Mesothelial cell of epicardium (in vitro differentiated cells): ENCODE measurements at places on chromosomes 11 and 22. TPM values are rescaled to one million over a fixed set of nuclear protein-coding genes. Genes with fewer than 3 reads are reported as not detected.

Gene HTR3A
- total RNA-seq = not detected in 3 replicates

Gene IFITM1
- 120 to 128 TPM (median 122 TPM) in 3 replicates for total RNA-seq

Gene NOL12
- 23.9 to 25.2 TPM (median 24.8 TPM) in 3 replicates for total RNA-seq

Gene RAG2
- not detected in 3 replicates for total RNA-seq

Gene LMO1
- total RNA-seq = 2.5 to 4.1 TPM (median 3.2 TPM) in 3 replicates

Gene OPCML
- 2.6 to 3.3 TPM (median 3.0 TPM) in 3 replicates for total RNA-seq

DNA sequence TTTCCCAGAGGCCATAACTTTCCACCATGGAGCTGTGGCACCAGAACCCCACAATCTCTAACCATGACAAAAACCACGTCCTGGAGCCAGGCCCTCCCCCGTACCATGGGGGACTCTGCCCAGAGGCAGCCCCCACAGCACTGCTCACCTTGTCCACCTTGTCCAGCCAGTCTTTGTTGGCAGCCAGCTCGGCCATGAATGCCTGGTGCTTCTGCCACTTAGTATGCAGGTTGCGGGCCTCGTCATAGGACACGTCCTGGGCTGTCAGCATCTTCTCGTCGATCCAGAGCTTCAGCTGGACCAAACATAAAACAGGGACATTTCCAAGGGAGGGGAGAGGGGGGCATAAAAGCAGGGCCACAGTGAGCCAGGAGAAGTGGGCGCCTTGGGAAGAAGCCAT, 20.8 kb upstream of the RBM4B start:
- H3K4me3 ChIP-seq = no peak overlapping the region
- peaks cover 38% of the 10 kb centered on the region for H3K36me3 ChIP-seq
- no peak for DNase-seq
- H3K4me1 ChIP-seq = peaks cover 2% of the 10 kb centered on the region

DNA sequence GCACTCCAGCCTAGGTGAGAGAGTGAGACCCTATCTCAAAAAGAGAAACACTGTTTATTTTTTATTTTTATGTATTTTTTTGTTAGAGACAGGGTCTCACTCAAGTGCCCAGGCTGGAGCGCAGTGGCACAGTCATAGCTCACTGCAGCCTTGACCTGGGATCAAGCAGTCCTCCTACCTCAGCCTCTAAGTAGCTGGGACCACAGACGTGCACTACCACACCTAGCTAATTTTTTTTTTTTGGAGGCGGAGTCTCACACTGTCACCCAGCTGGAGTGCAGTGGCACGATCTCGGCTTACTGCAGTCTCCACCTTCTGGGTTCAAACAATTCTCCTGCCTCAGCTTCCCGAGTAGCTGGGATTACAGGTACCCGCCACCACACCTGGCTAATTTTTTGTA, 6.4 kb downstream of the RBX1 start:
- H3K4me1 ChIP-seq = peaks cover 20% of the 10 kb centered on the region
- no peaks in the 10 kb centered on the region for H3K27me3 ChIP-seq
- DNase-seq = no peak
- peaks cover 21% of the 10 kb centered on the region for H3K36me3 ChIP-seq

DNA sequence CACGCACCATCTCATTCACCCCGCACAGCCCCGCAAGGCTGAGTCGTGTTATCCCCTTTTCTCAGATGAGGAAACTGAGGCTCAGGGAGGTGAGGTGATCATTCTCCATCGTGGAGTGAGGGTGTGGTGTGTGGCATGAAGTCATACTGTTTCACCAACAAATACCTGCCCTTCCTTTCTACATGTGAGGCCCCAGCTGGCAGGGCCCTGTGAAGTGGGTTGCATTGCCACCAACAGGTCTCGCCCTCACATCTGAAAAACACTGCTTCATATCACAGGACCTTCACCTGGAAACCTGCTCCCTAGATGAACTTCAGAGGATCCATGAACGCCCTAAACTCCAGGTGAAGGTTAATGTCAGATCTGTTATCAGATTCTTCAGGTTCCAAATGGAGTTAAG, 4.3 kb downstream of the SSTR3 start:
- no peaks in the 10 kb centered on the region for H3K36me3 ChIP-seq
- peaks cover 1% of the 10 kb centered on the region for H3K27me3 ChIP-seq
- no peak overlapping the region for H3K27ac ChIP-seq
- no peak for DNase-seq
- no peak overlapping the region for H3K4me3 ChIP-seq

DNA sequence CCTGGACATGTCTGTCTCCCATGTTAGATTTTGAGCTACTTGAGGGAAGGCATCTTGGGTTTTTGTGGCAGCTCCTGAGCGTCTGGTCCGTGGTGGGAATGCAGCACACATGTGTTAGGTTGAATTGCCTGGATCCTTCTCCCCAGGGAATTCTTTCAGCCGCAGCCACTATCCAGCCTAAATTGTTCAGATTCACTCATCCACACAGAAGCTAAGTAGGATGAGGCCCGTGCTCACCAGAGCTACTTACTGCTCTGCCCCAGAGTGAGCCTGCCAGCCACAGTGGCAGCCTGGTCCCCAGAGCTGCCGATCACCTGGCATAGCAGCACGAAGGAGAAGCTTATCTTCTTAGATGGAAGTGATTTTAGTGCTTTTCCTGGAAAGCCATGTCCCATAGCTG, 34.4 kb upstream of the SORL1-AS1 start:
- DNase-seq = no peak
- peaks cover 9% of the 10 kb centered on the region for H3K4me1 ChIP-seq
- peaks cover 20% of the 10 kb centered on the region for H3K36me3 ChIP-seq
- H3K27me3 ChIP-seq = no peaks in the 10 kb centered on the region

DNA sequence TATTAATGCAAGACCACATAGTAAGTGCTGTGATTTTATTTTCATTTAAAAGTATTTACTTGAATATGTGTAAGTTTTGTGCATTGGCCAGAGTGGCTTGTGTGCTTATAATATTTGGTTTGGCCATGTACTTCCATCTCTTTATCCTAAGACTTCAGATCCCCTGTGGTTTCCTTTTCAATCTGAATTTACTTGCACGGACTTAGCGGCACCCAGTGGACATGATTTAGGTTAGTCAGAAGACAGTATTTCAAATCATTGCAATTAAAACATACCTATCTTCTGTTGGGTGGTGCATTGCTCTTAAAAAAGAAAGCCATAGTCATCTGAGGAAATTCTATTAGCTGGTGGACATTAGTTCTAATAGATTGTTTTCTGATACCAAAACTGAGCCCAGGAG, 30.7 kb downstream of the PIWIL4 start:
- DNase-seq = no peak
- no peak overlapping the region for H3K4me3 ChIP-seq
- H3K27me3 ChIP-seq = no peaks in the 10 kb centered on the region
- peaks cover 30% of the 10 kb centered on the region for H3K36me3 ChIP-seq
- no peak overlapping the region for H3K27ac ChIP-seq
- peaks cover 6% of the 10 kb centered on the region for H3K4me1 ChIP-seq

GRCh38 chr22:44347549-44347948, 34.8 kb upstream of the SHISAL1 start:
- H3K27ac ChIP-seq = no peak overlapping the region
- no peaks in the 10 kb centered on the region for H3K36me3 ChIP-seq
- H3K27me3 ChIP-seq = peaks cover 42% of the 10 kb centered on the region
- H3K4me3 ChIP-seq = no peak overlapping the region
- peaks cover 8% of the 10 kb centered on the region for H3K4me1 ChIP-seq

GRCh38 chr11:117621226-117621625, 175.8 kb downstream of the DSCAML1 start:
- H3K36me3 ChIP-seq = no peaks in the 10 kb centered on the region
- no peak overlapping the region for H3K27ac ChIP-seq
- no peak for DNase-seq
- no peak overlapping the region for H3K4me3 ChIP-seq
- no peaks in the 10 kb centered on the region for H3K4me1 ChIP-seq
- H3K27me3 ChIP-seq = peaks cover 43% of the 10 kb centered on the region

GRCh38 chr11:6911948-6912347, 8.9 kb upstream of the OR2D3 start:
- no peak overlapping the region for H3K27ac ChIP-seq
- no peak overlapping the region for H3K4me3 ChIP-seq
- no peaks in the 10 kb centered on the region for H3K36me3 ChIP-seq
- no peak for DNase-seq

- H3K36me3 ChIP-seq = no peaks in the 10 kb centered on the region
- no peak overlapping the region for H3K27ac ChIP-seq
- H3K4me3 ChIP-seq = no peak overlapping the region
Observed at GRCh38 chr11:39345834-39346442, 2113.5 kb downstream of the LRRC4C start.

GRCh38 chr11:8209208-8209807, 40.5 kb upstream of the RIC3 start:
- no peak for DNase-seq
- H3K36me3 ChIP-seq = no peaks in the 10 kb centered on the region
- H3K27me3 ChIP-seq = peaks cover 14% of the 10 kb centered on the region
- no peaks in the 10 kb centered on the region for H3K4me1 ChIP-seq

GRCh38 chr22:22199634-22200033, 45.0 kb upstream of the VPREB1 start:
- H3K36me3 ChIP-seq = no peaks in the 10 kb centered on the region
- H3K27me3 ChIP-seq = peaks cover 95% of the 10 kb centered on the region
- DNase-seq = no peak
- H3K4me3 ChIP-seq = no peak overlapping the region
- H3K4me1 ChIP-seq = no peaks in the 10 kb centered on the region

- H3K27me3 ChIP-seq = peaks cover 35% of the 10 kb centered on the region
- no peak overlapping the region for H3K4me3 ChIP-seq
- no peaks in the 10 kb centered on the region for H3K4me1 ChIP-seq
- no peak for DNase-seq
- no peaks in the 10 kb centered on the region for H3K36me3 ChIP-seq
- no peak overlapping the region for H3K27ac ChIP-seq
Observed at GRCh38 chr11:44345781-44346180, 35.8 kb upstream of the ALX4 start.

GRCh38 chr22:42603427-42603826, 11.3 kb downstream of the POLDIP3 start:
- H3K27ac ChIP-seq = peak overlapping the region; percentile 11
- DNase-seq = no peak
- no peaks in the 10 kb centered on the region for H3K27me3 ChIP-seq
- peaks cover under 1% of the 10 kb centered on the region for H3K4me1 ChIP-seq
- H3K36me3 ChIP-seq = peaks cover 39% of the 10 kb centered on the region

GRCh38 chr22:40666151-40666848, 13.0 kb upstream of the MCHR1 start:
- DNase-seq = no peak
- peak overlapping the region; percentile 39 for H3K27ac ChIP-seq
- H3K36me3 ChIP-seq = no peaks in the 10 kb centered on the region
- H3K4me1 ChIP-seq = peaks cover 18% of the 10 kb centered on the region

- no peaks in the 10 kb centered on the region for H3K36me3 ChIP-seq
- H3K27me3 ChIP-seq = no peaks in the 10 kb centered on the region
- H3K27ac ChIP-seq = peak overlapping the region; percentile 52
Observed at GRCh38 chr11:28674433-28675103, 566.4 kb downstream of the METTL15 start.

DNA sequence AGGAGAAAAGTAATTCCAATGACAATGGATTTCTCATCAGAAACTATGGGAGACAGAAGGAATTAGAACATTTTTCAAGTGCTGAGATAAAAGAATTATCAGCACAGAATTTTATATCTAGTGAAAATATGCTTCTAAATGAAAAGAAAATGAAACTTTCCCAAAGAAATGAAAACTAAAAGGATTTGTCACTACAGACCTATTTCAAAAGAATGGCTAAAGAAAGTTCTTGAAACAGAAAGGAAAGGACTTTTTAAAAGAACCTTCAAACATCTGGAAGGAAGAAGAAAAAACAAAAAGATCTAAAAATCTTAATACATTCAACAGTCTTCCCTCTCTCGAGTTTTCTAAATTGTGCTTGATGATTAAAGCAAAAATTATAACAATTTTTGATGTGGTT, 255.4 kb downstream of the FAM76B start:
- H3K27me3 ChIP-seq = no peaks in the 10 kb centered on the region
- H3K36me3 ChIP-seq = peaks cover 12% of the 10 kb centered on the region
- no peak for DNase-seq

DNA sequence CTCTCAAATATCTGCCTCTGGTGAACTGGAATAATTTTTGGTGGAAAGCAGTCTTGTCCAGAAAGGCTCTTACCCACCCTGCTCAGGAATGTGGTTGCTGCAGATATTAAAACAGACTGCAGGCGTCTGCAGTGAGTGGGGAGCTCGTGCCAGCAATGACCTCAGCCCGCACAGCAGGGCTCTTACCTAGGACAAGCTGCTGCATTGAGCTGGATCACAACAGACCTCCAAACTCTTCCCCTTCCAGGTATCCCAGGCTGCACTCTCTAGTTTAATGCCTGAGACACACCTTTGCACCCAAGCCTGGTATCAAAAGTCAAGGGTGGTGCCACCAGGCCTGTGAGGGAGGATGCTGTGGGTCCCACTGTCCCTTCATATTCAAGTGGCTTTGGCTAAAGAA, 69.7 kb upstream of the CDON start:
- H3K27ac ChIP-seq = peak overlapping the region; percentile 100
- H3K27me3 ChIP-seq = no peaks in the 10 kb centered on the region
- H3K36me3 ChIP-seq = no peaks in the 10 kb centered on the region
- H3K4me3 ChIP-seq = peak overlapping the region; percentile 40
- DNase-seq = no peak

- no peak overlapping the region for H3K4me3 ChIP-seq
- no peak overlapping the region for H3K27ac ChIP-seq
- H3K36me3 ChIP-seq = no peaks in the 10 kb centered on the region
- no peak for DNase-seq
Observed at GRCh38 chr11:114796954-114797721, 118.8 kb downstream of the NXPE2 start.

DNA sequence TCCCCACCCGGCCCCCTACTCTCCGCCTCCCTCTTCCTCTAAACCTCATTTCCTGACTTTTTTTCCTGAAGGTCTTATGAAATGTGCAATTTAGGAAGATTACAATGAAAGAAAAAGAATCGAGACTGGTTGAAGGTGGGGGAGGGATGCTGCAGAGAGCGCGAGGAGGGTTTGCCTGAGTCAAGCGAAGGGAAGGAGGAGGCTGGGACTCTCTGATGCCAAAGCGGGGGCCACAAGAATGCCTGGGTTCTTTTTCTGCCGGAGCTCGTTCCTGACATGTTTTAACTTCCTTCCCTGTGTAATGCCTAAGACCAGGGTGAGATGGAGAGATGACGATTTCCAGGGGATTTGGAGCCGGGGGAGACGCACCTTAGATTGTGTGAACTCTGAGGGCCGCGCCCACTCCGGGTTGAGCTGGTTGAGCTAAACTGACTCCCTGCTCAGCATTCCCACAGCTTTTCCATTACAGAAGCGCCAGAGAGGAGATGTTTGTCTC, 270.5 kb upstream of the SORL1-AS1 start:
- peak overlapping the region; percentile 95 for H3K27ac ChIP-seq
- no peak for DNase-seq
- peak overlapping the region; percentile 65 for H3K4me3 ChIP-seq
- no peaks in the 10 kb centered on the region for H3K27me3 ChIP-seq
